Activated B cell treated with CpG ODN at 0.5 μM for 24 hours (primary cell): ENCODE measurements at places on chromosomes 1 and 21.

- DNase-seq: no peak
- no peak overlapping the region for H3K27ac ChIP-seq
- H3K27me3 ChIP-seq: no peaks in the 10 kb centered on the region
- no peaks in the 10 kb centered on the region for H3K4me1 ChIP-seq
- H3K4me3 ChIP-seq: no peak overlapping the region
Observed at GRCh38 chr21:22209304-22209700, 1211.1 kb downstream of the NCAM2 start.

DNA sequence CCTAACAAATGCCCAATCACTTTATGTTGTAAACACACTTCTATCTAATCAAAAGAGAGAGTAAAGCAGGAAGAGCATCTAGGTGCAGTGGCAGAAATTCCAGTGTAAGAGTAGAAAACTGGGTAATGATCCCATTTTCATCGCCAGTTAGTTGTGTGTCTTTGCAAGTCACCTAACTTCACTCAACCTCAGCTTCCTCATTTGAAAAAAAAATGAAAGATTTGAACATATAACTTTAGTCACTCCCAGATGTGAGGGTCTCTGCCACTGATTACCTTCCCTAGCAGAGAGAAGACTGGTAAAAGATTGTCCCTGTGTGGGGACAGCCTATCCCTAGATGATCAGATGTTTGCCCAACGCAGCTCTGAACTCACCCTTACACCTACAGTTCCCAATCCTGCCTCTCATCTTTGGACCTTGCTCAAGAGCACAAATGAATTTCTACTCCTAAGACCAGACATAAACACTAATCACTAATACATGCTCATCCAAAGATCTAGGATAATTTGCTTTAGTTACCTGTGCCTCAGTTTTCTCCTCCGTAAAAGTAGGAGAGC lies 25.2 kb upstream of the DUSP23 start:
- H3K27ac ChIP-seq: no peak overlapping the region
- DNase-seq: no peak
- no peak overlapping the region for H3K4me3 ChIP-seq
- H3K36me3 ChIP-seq: no peaks in the 10 kb centered on the region
- H3K4me1 ChIP-seq: no peaks in the 10 kb centered on the region

DNA sequence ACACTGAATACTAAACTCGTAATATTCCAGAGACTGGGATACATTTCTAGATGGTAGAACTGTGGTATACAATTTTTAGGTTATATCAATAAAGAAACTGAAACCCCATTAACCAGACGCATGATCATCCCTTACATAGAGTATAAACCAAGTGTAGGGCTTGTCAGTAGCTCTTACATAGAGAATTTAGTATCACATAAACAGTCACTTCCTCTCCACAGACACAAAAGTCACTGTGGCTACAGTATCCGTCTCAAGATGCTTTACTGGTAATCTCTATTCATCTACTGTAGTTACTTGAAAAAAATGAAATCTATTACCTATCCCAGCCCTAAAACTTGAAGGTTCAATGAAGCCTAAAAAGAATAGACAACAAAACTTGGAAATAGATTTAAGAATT lies 252.3 kb upstream of the TMPRSS15 start:
- no peak for DNase-seq
- no peaks in the 10 kb centered on the region for H3K27me3 ChIP-seq
- H3K4me1 ChIP-seq: no peaks in the 10 kb centered on the region
- no peaks in the 10 kb centered on the region for H3K36me3 ChIP-seq

DNA sequence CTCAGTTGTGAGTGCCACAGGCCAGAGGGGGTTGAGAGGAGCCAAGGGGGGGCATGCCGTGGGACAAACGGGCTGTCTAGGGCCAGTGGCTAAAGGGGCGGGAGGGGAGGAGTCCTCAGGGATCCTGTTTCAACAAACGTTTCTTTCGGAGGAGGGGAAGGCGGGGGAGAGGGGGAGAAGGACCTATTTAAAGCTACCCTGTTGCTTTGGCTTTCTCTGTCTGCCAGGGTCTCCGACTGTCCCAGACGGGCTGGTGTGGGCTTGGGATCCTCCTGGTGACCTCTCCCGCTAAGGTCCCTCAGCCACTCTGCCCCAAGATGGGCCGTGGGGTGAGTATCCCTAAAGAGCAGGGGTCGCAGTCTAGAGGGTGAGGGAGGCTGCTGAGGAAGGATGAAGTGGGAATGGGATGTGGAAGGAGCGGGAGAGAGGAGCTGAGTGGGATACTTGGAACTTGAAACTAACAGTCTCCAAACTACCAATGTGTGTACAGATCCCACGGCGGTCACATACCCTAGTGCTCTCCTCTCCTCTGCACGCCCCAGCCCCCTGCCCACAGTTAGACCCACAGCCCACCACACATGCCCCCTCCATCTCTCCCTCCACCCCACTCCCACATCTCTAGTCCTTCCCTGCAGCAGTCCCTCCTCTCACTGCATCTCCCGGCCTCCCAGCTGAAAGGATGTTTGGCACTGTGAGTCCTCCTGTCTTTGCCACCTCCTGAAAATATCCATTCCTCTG lies at the start of gene ATP1A2:
Gene ATP1A2, plus strand, starts transcription at position 215 of the 738 bp plus-strand sequence. Its CDS starts 103 bp downstream, at position 318.
- no peak within 1 kb of the TSS for H3K27ac ChIP-seq
- H3K27me3 ChIP-seq: peaks cover 21% of the 10 kb centered on the region
- H3K4me3 ChIP-seq: no peak within 1 kb of the TSS

DNA sequence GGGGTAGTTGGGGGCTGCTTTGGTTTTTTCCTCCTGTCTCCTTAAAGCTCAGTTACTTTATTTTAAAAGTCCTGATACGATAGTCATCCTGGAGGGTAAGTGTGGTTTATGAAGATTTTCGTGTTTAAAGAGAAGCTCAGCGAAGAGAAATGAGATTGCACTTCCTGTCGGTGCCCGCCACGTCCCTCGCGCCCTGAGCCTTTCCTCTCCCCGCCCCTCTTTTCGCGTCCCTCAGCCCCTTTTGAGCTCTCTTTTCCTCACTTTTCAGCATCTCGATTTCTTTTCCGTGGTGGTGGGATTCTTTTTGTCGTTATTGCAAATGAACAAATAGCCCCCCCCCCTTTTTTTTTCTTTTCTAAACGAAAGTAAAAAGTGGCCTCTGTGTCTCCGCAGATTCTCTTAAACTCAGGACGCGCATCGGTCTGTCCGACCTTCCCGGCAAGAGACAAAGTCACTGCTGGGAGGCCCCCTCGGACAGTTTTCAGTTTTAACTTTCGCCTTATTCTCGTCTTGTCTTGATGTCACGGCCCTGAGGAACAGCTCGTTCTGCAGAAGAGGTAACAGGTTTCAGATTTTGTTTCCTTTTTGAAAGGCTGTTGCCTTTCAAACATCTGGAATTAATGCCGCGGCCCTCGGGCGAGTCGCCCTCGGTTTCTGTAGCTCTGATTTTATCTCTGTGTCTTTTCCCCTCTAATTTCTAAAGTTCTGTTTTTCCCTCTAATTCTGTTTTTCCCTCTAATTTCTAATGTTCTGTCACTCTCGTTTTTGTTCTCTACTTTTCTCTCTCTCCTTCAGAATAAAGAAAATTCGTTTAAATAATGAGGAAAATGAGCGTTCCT lies 1.0 kb upstream of the DMRTA2 start:
- peaks cover 53% of the 10 kb centered on the region for H3K4me1 ChIP-seq
- peaks cover 2% of the 10 kb centered on the region for H3K36me3 ChIP-seq
- peak overlapping the region; percentile 86 for H3K4me3 ChIP-seq
- DNase-seq: no peak
- H3K27me3 ChIP-seq: peaks cover 75% of the 10 kb centered on the region

DNA sequence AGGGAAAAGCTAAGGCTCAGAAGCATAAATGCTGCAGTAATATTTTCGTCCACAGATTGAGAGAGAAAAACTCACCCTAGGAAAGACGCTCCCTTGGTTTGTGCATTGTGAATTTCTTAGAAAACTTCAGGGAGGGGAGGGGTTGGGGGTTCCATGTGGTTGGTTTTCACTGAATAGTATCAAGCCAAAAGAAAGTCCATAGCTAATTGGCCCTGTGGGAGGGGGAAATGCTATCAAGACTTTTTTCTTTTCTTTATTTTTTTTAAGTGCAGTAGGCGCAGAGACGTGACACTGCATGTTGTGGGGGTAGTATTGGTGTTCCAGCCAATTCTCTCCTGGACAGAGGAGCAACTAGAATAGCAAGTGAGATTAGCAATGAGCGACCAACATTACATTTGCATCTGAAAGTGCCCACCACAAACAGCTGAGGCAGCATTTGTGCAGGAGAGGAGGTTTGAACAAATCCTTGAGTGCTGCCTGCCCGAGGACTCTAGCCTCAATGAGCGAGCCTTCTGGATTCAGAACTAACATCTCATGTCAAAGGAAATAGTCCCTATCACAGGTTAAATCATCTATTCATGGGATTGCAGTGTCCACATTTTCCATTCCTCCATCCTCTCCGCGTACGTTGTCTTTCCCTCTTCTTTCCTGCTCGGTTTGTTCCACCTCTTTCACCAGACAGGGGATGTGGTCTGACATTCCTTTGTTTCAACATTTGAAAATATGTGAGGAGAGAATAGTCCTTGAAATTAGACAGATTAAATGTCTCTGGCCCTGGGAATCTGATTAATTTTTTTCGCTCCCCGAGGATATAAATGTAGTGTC lies 118.0 kb upstream of the MARK1 start:
- H3K27me3 ChIP-seq: no peaks in the 10 kb centered on the region
- H3K27ac ChIP-seq: no peak overlapping the region
- DNase-seq: no peak
- no peaks in the 10 kb centered on the region for H3K4me1 ChIP-seq
- H3K36me3 ChIP-seq: no peaks in the 10 kb centered on the region
- no peak overlapping the region for H3K4me3 ChIP-seq

DNA sequence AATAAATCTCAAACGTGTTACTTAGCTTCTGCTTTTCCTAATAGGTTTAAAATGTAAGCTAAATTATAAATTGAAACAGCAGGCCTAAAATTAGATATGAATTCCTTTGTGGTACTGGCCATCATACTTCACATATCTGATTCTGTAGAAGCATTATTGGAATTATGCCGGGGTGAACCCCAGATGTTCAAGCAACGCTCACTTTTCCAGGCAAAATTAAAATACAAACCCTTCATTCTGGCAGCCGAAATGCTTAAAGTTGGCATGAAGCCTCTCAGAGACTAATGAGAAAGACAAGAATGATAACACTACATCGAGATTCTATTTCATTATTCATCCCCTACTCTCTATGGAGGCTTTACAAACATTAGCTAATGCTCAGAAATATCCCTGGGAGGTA lies 1352.7 kb upstream of the ADGRL2 start:
- no peaks in the 10 kb centered on the region for H3K36me3 ChIP-seq
- no peak overlapping the region for H3K27ac ChIP-seq
- H3K27me3 ChIP-seq: no peaks in the 10 kb centered on the region
- H3K4me1 ChIP-seq: no peaks in the 10 kb centered on the region
- DNase-seq: no peak

GRCh38 chr1:63920154-63921117 lies 146.6 kb downstream of the ROR1 start:
- DNase-seq: no peak
- no peaks in the 10 kb centered on the region for H3K36me3 ChIP-seq
- peaks cover 6% of the 10 kb centered on the region for H3K27me3 ChIP-seq
- no peak overlapping the region for H3K4me3 ChIP-seq

- H3K36me3 ChIP-seq: no peaks in the 10 kb centered on the region
- peak overlapping the region; percentile 83 for H3K4me3 ChIP-seq
- no peak for DNase-seq
- H3K4me1 ChIP-seq: peaks cover 15% of the 10 kb centered on the region
- H3K27me3 ChIP-seq: peaks cover 39% of the 10 kb centered on the region
Observed at GRCh38 chr1:116667078-116667574, 407 bp downstream of the IGSF3 start.

- H3K27ac ChIP-seq: no peak overlapping the region
- DNase-seq: no peak
- no peaks in the 10 kb centered on the region for H3K36me3 ChIP-seq
- no peaks in the 10 kb centered on the region for H3K4me1 ChIP-seq
Observed at GRCh38 chr1:30345491-30346130, 377.8 kb downstream of the MATN1 start.

- no peak for DNase-seq
- peaks cover 25% of the 10 kb centered on the region for H3K36me3 ChIP-seq
- no peak overlapping the region for H3K4me3 ChIP-seq
Observed at GRCh38 chr1:179127163-179127895, 45.5 kb downstream of the TOR3A start.
